Thoracic aorta (tissue), 2 donors: ENCODE measurements at places on chromosomes 12 and 14. TPM values are rescaled to one million over a fixed set of nuclear protein-coding genes. Genes with fewer than 3 reads are reported as not detected.
A peak's percentile ranks its signal among the peaks of the same experiment; 100 is the strongest.

- no peak for DNase-seq
Measured at GRCh38 chr14:54251356-54251755, 145.5 kb upstream of the CDKN3 start.

- no peak for DNase-seq
Measured at GRCh38 chr12:131694116-131694838, 16.6 kb upstream of the SFSWAP start.

- DNase-seq, result no peak
Measured at GRCh38 chr12:93722835-93723567, 45.8 kb downstream of the CRADD start.

GRCh38 chr14:65852689-65853088 is 440.2 kb downstream of the FUT8 start:
- DNase-seq, result no peak

DNA sequence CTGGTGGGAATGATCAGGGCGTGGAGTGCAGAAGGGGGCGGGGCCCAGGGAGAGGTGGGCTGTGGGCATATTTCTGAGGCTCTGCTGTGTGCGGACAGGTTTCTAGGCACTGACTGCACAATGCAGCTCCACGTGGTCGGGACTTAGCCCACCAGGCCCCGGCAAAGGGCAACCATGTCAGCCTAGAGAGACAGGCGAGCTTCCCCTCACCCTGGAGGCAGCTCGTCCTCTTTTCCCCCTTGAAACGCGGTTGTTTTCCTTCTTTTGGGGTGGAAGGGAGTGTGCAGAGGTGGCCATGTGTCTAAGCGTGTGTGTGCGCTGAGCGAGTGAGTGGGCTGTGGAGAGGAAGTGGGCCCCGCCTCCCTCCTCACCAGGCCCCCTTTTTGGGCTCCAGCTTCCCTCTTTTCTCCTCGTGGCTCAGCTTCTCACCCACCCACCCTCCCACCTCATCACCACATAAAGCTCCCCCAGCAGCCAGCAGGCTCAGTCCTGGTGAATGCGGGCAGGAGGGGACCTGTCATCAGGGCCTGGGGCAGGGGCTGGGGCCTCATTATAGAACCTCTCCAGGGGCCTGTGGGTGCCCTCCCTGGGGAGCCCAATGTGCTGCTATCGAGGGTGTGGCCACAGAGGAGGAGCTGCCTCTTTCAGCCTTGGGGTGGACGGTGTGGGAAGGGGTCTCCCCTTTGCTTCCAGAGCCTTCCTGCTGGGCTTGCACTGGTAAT is 22.0 kb downstream of the LRTM2 start:
- no peak for DNase-seq

DNA sequence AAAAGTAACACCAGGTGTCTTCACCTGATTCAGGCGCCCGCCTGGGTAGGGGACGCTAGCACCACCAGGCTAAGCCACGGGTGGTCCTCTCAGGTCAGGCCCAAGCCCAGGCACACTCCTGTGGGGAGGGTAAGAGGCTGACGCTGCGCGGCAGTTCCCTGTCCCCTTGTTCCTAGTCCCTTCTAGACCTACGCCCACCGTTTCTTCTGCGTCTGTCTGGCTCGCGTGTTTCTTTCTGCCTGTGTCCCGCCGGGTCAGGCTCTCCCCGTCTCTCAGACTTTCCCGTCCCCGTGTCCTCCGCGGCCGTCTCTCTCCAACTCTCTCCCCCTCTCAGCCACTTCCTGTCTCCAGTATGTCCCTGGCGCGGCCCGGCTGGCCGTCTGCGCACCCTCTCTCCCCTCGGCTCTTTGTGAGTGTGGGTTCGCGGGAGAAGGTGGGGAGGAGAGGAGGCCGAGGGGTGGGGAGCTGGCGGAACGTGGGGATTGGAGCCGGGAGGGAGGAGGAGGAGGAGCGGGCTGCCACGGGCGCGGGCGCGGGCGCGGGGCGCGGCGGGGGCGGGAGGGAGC is 3.1 kb upstream of the TNS2 start:
- DNase-seq, result peak; percentile 74

GRCh38 chr12:9698681-9699080 is 29.2 kb downstream of the CLEC2D start:
- no peak for DNase-seq

- DNase-seq, result no peak
Measured at GRCh38 chr14:59155886-59156285, 32.6 kb upstream of the DAAM1 start.

DNA sequence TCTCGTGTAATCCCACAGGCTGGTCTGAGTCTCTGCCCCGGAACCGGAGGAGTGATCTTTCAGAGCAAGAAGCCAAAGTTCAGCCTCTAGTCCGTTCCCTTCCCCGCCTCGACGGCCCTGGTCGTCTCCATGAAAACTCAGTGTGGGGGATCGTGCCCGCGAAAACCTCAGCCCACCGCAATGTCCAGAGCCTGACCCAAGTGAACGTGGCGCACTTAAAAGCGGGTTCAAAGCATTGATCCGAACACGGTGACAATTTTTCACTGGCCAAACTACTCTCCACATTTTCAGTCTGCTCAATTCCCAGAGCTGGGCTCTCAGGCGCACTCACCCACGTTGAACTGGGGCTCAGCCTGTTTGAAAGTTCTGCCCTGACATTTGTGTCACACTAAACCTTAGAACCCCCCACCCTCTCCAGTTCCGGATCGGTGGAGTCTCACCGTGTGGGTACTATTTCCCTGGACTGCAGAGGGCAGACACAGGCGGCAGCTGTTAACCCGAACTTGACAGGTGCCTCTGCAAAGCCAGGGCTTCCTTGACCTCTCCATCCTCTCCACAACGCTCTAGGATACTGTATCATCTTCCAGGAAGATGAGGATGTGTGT is 886 bp upstream of the PRICKLE1 start:
- no peak for DNase-seq

DNA sequence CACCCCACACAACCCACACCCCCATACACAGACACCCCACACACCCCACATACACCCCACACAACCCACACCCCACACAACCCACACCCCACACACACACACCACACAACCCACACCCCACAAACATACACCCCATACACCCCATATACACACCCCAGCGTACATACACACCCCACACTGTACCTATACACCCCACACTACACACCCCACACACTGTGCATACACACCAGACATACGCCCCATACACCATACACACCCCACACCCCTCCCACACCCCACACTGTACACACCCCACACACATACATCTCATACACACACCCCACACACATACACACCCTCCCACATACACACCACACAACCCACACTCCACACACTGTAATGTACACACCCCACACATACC is 80.2 kb downstream of the NOC4L start:
- no peak for DNase-seq

DENND5B gene
- 43.9 TPM for total RNA-seq

ZNF605 gene
- 7.0 TPM for total RNA-seq

PTPRR gene
- total RNA-seq, result 0.35 TPM

IFNG-AS1 gene
- not detected for total RNA-seq

RFX4 gene
- not detected for total RNA-seq
